ENCODE measurements at places on chromosomes 6 and 20.

- DNase-seq, result no peak
These were observed 74.4 kb downstream of the MKKS start for GRCh38 chr20:10359621-10360040.

GRCh38 chr20:34560141-34560523 is 1.6 kb downstream of the MAP1LC3A start:
- no peak for DNase-seq

DNA sequence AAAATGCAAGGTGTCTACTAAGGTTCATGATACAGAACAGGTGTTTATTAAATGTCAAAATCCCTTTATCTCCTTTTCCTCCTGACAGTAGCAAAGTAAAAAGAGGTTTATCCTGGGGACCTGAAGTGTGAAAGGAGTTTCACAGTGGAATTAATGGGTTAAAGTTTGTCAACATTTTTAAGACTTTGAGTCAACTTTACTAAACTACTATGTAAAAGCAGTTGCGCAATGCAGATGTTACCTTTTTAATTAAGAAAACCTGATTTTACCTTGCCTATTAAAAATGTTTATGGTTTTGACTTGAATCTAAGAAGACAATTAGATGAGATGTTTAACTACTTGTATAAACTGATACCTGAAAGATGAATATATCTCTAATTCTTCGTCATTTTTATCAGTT is 14.6 kb downstream of the PKIB start:
- DNase-seq, result no peak

GRCh38 chr6:115485400-115485799 is 575.3 kb downstream of the FRK start:
- no peak for DNase-seq

DNA sequence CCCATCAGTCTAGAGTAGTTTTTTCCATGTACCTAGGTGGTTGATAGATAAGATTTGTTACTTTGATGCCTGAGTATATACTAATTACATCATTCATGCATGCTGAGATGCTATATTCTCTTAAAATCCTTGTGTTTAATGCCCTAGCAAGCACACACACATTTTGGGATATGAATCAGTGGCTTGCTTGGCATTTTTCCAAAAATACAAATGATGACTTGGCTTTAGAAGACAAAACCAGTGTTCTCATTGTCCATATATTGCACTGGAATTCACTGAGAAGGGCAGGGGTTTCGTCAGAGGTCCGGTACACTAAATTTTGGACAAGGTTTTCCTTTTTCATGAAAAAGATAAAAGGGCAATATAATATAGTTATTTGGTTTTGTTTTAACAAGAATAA is 24.9 kb downstream of the GTPBP2 start:
- DNase-seq, result no peak

DNA sequence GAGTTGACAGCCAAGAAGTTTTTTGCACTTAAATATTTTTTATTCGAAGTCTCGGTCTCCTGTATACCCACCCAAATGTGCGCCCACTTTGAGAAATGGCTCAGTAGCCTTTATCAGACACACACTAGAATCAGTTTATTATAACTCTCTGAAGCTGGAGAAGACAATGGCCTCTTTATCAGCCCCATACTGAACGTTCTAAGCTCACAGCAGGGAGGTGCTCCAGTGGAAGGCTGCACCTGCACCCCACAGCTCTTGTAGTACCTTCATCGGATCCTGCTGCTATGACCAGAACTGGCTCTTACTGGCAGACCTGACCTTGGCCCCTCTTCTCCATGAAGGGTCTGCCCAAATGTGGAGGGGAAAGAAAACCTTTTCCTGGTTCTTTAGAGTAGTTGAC is 165.0 kb upstream of the SCGN start:
- DNase-seq, result no peak

DNA sequence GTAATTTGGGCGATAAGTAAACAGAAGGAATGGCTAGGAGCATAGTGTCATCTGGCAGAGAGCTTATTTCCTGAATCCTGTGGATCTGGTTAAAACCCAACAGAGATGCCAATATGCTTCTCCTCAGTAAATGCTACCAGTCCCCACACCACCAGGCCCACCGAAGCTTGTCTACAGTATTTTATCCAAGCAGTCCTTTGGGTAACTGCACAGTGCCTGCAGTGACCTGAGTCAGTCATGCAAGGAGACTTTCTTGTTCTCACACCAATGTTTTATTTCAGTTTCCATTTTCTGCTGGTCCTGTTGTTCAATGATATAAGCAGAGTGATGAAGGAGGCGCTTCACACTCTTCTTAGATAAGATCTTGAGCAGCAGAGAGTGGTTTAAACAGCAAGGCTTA is 326.3 kb downstream of the RIMS1 start:
- no peak for DNase-seq

GRCh38 chr6:15483060-15483459 is 179.8 kb downstream of the DTNBP1 start:
- DNase-seq, result no peak

DNA sequence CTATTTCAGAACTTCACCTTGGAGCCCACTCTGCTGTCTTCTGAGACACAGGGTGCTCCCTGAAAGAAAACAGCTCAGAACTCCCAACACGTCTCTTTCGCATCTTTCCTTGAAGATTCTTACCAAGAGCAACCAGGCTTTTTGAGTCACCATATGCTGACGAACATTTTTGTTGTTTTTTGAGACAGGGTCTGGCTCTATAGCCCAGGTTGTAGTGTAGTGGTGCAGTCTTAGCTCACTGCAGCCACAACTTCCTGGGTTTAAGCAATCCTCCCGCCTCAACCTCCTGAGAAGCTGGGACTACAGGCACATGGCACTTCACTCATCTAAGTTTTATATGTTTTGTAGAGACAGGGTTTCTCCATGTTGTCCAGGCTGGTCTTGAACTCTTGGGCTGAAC is 68.5 kb downstream of the TRMT11 start:
- DNase-seq, result no peak

GRCh38 chr20:53085720-53086119 is 113.6 kb downstream of the TSHZ2 start:
- DNase-seq, result no peak

DNA sequence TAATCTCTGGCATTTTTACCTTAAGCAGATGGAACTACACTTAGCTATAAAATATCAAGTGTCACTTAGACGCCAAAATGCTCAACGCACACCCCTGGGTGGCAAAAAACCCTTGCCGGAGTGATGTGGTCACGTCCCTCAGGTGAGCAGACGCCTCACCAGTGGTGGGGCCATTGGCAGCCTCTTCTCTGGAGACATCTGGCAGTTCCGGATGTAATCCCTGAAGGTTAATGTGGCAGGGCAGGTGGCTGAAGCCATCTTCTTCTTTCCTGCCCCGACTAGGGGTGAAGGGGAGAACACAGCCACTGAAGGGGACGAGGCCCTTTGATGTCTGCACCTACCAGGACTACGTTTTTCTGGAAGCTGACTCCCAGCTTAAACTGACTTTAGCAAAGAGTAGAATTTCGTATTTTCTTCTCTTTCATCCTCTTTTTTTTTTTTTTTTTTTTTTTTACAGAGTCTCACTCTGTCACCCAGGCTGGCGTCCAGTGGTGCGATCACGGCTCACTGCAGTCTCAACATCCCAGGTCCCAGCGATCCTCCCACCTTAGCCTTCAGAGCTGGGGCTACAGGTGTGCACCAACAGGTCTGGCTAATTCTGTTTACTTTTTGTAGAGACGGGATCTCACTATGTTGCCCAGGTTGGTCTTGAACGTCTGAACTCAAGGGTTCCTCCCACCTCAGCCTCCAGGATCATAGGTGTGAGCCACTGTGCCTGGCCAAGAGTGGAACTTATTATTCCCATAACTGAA is 152.1 kb downstream of the TTLL2 start:
- no peak for DNase-seq

- DNase-seq, result no peak
These were observed 104.0 kb upstream of the GPR6 start for GRCh38 chr6:109874086-109874485.

GRCh38 chr6:1825277-1825676 is 215.6 kb downstream of the FOXC1 start:
- DNase-seq, result no peak

- no peak for DNase-seq
These were observed 13.2 kb upstream of the PANK2 start for GRCh38 chr20:3876000-3876399.

- no peak for DNase-seq
These were observed 57.3 kb upstream of the PHACTR2 start for GRCh38 chr6:143620447-143620846.

- no peak for DNase-seq
These were observed 37.9 kb downstream of the PREX1 start for GRCh38 chr20:48789781-48790472.

- DNase-seq, result no peak
These were observed 35.9 kb downstream of the PLG start for GRCh38 chr6:160737934-160738333.

DNA sequence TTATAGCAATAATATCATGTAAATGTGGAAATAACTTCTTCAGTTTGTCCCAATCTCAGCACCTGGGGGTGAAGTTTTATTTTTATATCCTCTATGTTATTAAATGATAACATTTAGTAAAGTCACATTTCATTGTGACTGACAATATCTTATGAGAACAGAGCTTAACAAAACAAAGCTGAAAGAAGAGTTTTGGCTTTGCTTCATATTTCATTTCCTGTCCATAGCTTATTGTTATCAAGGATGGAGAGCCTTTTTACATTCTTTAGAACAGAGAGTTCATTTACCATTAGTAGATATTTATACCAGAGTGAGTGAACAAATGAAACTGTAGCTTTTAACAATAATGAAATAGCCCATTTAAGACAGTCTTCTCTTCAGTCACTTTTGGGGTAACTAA is 231.9 kb upstream of the SGK1 start:
- no peak for DNase-seq

DNA sequence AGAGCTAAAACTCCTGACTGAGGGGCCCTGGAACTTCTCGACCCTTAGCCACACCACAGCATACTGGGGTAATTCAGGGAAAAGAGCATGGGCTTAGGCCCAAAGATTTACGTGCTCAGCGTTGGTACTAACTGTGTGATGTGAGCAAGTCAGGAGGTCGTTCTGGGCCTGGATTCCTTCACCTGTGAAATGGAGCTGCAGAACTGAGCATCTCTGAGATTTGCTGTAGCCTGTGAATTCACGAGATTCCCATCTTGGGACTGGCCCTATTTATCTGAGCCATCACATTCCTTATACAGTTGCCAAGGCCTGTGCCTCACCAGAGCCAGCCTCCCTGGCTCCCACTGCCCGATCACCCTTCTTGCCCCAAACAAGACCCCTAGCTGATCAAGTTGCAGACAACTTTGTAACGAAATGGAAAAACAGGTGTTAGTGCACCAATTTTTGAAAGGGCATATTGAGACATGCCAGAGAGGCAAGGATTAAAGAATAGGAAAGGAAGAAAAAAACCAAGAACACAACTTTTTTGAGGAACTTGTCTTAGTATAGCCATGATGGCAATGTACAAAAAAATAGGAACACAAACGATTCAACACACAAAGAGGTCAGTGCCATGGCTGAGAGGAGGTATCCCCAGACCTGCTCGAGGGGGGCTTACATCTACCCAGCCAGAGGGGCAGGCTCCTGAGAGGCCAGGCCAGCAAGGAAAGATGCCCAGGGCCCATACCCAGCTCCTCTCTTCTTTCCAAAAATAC is 323.0 kb upstream of the JARID2 start:
- DNase-seq, result no peak

DNA sequence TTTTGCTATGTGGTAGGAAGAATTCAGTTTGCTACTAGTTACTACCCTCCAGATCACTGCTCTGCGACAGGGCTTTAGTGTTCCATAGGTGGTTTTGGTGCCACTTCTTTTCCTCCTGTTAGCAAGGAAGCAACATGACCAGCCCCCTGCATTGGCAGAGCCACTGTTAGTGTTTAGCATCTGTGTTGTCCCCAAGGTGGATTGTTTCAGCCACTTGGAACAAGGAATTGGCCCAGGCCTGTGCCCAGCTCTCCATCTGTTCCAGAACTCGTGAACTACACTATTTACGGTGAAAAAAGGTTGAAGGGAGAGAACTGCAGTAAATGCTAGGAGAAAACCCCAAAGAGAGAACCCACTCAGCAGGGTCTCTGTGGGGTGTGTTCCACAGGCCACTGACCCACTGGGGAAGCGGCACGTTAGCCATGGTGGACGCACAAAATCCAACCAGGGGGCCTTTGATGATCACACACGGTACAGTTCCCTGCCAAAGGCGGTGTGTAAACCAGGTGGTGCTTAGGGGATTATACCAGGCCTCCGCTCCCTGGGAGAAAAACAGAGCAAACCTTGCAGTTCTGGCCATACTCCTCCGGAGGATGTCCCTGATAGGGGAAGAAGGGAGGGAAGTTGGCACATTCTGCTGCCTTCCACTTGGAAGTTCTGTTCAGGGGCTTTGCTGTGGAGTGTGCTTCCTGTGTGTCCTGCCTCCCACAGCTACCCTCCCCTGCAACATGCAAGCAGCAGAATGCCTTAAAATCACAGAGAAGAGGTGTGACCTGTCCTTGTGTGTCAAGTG is 72.3 kb downstream of the LYRM2 start:
- no peak for DNase-seq

- no peak for DNase-seq
These were observed 24.8 kb upstream of the APMAP start for GRCh38 chr20:25017257-25017803.

- DNase-seq, result no peak
These were observed 1.9 kb downstream of the SNX5 start for GRCh38 chr20:17966432-17967310.

DNA sequence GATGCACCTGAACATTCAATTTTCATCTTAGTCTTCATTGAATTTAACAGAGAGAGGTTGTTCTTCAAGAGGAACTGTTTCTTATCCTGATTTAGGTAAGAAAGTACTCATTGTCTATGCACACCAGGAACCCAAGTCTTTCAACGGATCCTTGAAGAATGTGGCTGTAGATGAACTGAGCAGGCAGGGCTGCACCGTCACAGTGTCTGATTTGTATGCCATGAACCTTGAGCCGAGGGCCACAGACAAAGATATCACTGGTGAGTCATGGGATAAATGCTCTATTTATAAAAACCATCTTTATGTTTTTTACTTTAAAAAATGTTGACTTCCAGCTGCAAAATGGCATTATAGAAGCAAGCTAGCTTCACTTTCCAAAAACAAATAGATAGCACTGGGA is 10.2 kb downstream of the NQO2 start:
- DNase-seq, result no peak

- no peak for DNase-seq
These were observed 62.9 kb downstream of the ARHGAP18 start for GRCh38 chr6:129647044-129647443.

GRCh38 chr6:43979525-43979924 is 147.7 kb downstream of the MRPL14 start:
- DNase-seq, result peak; percentile 1

- DNase-seq, result no peak
These were observed 70.4 kb downstream of the SOX4 start for GRCh38 chr6:21663966-21664313.

- no peak for DNase-seq
These were observed 209.6 kb upstream of the SSTR4 start for GRCh38 chr20:22825546-22825945.

DNA sequence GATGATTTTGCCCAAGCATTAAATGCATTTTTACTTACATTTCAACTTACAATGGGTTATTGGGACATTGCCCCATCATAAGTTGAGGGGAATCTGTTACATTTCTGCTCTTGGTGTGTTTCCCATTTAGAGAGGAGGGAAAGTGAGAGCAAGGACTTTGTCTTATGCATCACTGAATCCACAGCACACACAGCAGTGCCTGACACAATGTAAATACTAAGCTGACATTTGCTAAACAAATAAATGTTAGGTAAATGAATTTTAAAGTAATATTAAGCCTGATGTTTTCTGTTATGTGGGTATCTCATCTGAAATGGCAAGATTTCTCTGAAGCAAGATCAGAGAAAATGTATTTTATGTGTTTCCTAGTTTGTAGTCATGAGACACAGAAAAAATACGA is 143.6 kb upstream of the STXBP5 start:
- DNase-seq, result no peak
